Bone marrow (tissue), 2 donors: ENCODE measurements at places on chromosomes 2 and 18.

DNA sequence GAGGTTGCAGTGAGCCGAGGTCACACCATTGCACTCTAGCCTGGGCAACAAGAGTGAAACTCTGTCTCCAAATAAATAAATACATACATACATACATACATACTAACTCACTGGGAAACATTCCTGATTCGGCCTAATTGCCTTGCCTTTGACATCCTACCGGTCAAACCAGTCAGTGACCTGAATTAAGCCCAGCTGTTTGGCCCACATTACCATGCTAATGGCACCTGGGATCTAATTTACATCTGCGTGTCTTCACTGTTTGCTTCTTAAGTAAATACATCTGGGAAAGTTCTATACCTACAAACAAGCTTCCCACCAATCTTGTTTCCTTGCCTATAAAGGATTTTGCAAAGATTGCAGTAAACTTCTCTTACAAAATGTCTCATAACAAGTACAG, 230.2 kb upstream of the ZC3H15 start:
- no peak for DNase-seq

- DNase-seq, result no peak
Measured at GRCh38 chr2:176637486-176638166, 368.4 kb downstream of the MTX2 start.

DNA sequence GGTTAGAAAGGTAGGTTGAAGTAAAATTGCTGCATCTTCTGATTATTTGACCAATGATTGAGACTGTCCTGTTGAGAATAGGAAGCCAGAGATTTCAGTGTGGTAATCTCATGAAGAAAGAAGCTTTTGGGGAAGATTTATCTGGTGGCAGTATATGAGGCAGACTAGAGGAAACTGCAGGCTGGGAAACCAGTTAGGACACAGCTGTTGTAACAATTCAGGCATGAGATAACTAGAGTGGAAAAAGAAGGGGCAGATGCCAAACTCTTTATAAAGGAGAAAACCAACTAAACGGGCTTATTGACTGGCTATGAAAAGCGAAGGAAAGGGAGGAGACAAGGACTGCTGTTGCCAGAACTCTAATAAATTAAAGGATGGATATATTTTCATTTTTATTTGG, 155.6 kb downstream of the TTC27 start:
- no peak for DNase-seq

- DNase-seq, result no peak
Measured at GRCh38 chr2:205730701-205731582, 48.6 kb downstream of the NRP2 start.

DNA sequence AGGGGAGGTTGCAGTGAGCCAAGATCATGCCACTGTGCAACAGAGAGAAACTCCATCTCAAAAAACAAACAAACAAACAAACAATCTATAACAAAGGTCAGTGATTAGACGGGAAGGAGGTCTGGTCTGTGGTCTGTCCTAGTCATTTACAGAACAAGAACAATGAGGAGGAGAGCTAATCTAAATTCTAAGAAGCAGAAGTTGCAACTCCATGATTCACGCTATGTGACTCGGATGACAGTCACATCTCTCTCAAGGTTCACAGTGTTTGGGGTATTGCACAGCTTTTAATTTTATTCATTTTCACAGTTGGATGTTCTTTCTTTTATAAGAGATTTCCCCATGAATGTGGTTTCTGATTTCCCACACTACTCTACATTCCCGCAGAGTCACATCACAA, 218.7 kb upstream of the PIEZO2 start:
- DNase-seq, result no peak

DNA sequence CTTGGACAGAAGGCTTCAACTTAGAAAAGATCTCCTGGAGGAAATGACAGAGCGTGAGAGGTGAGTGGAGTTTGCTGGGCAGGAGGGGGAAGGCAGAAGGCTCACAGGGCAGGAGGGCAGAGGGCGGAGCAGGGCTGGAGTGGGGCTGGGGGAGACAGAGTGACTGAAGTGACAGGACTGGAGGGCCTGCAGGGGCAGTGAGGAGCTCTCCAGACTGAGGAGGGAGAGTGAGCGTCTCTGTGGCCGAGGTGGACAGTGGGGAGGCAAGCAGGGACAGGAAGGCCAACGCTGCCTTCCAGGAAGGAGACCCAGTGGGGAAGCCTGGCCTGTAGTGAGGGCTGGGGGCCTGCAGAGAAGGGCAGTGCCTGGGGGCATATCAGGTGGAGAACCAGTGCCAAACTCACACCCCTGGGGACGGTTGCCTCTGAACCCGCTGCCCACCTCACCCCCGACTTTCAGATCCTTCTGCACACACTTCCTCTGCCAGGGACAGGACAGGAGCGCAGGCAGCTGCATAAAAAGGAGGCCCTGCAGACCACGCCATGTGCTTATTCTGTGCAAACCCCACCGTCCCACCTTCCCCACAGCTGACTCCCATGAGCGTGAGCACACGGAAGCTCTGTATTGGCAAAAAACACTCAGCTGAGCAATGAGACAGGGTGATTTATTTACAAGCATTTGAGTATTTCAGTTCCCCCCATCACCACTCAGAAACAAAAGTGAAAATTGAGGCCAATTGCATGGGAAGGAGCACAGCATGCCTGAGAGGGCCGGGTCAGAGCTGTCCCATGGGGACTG, 244.3 kb downstream of the FAM210A start:
- no peak for DNase-seq
